ENCODE measurements at places on chromosomes 5 and 9. TPM values are rescaled to one million over a fixed set of nuclear protein-coding genes. Genes with fewer than 3 reads are reported as not detected.
A peak's percentile ranks its signal among the peaks of the same experiment; 100 is the strongest.

DNA sequence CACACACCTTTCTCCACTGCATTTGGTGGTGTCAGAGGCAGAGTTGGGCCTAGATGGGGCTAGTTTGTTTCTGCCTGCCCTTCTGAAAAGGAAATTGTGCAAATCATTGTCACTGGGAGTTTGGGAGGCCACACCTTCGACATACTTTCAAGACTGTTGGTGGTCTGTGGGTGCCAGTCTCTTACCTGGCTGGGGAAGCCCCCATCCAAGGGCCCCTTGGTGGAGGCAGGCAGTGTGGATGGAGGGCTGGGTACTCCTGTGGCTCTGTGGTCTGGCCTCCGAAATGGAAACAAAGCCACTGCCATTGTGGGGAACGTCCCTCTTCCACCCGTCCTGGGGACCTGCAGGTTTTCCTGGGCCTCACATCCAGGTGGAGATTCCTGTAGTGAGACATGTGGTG, 10.9 kb upstream of the PHYHD1 start:
- no peak for DNase-seq

GRCh38 chr9:133321411-133321935, 14.5 kb downstream of the SURF6 start:
- no peak for DNase-seq

DNA sequence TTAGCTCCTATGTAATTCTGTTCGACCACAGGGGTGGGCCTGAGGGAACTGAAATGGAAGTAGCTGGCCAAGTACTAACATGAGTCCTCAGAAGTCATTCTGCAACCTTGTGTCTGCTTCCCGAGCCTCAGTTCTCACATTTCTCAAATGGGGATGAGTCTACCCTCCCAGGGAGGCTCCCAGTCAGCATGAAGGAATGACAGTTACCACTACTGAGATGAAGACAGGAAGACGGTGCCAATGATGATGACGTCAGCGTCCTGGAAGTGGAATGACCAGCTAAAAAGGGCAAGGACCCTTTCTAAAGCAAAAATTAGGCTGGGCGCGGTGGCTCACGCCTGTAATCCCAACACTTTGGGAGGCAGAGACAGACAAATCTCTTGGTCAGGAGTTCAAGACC, 6.8 kb downstream of the PIP5KL1 start:
- peak; percentile 83 for DNase-seq

GRCh38 chr5:15850536-15850935, 329.1 kb downstream of the MARCHF11 start:
- no peak for DNase-seq

Gene SCAI
- total RNA-seq = 2.8 TPM

DNA sequence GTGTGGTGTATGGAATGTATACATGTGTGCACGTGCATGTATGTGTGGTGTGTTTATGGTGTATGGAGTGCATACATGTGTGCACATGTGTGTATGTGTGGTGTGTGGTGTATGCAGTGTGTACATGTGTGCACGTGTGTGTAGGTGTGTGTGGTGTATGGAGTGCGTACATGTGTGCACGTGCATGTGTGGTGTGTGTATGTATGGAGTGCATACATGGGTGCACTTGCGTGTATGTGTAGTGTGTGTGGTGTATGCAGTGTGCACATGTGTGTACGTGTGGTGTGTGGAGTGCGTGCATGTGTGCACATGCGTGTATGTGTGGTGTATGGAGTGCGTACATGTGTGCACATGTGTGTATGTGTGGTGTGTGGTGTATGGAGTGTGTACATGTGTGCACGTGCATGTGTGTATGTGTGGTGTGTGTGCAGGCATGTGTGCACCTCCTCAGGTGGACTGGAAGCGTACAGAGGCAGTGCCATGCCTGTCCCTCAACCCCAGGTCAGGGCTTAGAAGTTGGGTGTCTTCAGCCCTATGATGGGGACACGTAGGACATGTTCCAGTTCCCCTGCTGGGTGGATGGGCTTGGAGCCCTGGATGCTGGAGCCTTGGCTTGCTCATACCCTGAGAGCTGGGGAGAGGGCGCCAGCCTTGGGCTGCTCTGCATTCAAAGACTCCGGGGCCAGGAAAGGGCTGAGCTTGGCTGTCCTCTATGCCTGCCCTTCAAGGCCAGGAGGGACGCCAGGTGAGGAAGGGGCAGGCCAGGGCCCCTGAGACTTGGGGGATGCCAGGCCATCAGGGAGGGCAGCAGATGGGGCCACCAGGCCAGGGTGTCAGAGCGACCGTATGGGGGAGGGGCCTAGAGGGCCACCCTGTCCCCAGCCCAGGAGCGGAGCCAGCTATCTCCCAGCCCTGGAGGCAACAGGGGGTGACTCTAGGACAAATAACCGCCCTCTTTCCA, 12.2 kb downstream of the MYMK start:
- DNase-seq = no peak

GRCh38 chr9:130196643-130197042, 24.4 kb downstream of the NCS1 start:
- DNase-seq = no peak

- no peak for DNase-seq
Measured at GRCh38 chr9:116372786-116373185, 219.2 kb downstream of the PAPPA start.

DNA sequence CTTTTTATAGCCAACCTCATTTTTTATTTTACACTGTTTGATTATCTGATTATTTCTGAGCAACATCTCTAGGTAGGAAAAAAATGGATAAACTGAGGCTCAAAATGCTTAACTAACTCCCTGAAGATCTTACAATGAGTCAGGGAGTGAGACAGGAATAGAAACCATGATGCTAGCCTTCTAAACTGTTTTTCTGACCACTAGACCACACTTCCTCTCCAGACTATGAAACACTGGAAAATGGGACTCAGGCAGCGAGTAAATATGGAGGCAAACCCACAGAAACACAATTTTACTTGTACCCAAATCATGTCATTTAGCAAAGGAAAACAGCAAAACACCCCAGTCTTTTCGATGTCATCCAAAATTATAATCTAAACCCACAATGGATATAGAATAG, 129.9 kb upstream of the ANKH start:
- no peak for DNase-seq

Gene IFNE
- 0.24 TPM for total RNA-seq

Gene FAM221B
- total RNA-seq = not detected

DNA sequence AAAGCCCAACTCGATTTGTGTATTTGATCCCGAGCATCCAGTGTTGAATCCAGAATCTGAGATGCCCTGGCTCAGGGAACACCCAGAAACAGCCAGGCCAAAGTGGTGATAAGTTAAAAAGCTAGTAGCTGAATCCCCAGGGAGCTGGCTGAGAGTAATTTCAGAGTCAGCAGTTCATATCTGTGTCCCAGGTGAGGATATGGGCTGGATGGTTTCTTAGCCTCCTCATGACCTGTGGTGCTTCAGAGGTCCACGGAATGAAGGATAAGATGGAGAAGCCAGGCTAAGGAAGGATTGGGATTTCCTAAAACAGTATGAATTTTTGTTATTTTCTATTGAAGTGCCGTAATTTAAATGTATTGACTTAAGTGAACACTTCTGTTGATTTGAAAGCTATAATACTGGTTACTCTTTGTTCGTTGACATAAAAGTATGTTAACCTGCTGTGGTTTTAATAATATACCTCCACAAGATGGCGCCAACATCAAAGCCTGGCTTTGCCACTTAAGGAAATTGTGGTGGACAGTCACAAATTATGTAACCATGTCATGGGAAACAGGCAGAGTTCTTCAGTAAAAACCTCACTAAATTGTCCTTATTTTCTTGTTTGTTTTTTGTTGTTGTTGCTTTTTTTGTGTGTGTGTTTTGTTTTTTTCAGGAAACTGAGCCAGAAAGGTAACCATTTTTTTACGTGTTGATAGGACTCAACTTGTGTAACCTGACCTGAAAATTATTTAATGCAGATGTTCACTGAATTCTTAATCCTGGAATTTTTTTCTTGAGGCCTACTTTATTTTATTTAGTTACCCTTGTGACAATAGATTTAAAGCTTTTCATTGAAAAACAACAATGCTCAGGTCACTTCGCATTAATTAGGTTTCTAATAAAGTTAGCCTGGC, 11.4 kb downstream of the MTAP start:
- peak; percentile 45 for DNase-seq

DNA sequence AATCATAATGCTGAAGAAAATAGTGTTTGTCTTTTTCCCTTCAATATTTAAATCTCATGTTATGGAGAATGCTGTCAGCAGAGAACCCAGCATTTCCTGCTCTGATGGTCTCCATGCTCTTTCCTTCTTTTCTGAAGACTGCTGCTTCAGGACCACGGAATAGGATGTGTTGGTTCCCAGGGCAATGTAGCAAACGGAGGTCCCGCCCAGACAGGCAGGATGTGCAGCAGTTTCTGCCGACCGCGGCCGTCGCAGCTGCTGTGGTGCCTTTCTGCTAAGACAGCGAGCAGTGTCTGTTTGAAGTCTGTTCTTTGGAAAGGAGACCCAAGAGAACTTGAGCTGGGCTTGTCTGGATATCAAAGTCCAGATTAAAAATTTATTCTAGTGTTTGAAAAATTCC, 654.3 kb downstream of the CCDC171 start:
- DNase-seq = no peak

GRCh38 chr9:706606-707459, 134.7 kb upstream of the DMRT1 start:
- DNase-seq = peak; percentile 52

DNA sequence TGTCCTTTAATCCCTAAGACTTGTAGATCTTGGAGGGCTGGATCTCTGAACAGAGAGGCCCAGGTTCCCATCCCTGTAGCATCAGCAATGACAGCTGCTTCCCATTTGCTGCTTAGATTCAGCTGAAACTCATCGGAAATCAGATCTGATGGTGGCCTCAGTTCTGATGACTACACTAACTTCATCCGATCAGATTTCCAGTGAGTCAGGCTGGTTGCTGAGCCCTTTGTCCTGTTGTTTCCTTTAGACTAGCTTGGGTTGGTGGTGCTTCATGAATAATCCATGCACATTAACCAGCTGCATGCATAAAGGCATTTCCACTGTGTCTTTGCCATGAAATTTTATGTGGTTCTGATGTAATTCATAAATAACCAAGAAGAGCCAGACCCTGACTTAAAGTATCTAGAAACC, 195.2 kb upstream of the TUT7 start:
- DNase-seq = no peak

Gene PDE6A
- total RNA-seq = not detected

Gene ACOT12
- total RNA-seq = not detected

DNA sequence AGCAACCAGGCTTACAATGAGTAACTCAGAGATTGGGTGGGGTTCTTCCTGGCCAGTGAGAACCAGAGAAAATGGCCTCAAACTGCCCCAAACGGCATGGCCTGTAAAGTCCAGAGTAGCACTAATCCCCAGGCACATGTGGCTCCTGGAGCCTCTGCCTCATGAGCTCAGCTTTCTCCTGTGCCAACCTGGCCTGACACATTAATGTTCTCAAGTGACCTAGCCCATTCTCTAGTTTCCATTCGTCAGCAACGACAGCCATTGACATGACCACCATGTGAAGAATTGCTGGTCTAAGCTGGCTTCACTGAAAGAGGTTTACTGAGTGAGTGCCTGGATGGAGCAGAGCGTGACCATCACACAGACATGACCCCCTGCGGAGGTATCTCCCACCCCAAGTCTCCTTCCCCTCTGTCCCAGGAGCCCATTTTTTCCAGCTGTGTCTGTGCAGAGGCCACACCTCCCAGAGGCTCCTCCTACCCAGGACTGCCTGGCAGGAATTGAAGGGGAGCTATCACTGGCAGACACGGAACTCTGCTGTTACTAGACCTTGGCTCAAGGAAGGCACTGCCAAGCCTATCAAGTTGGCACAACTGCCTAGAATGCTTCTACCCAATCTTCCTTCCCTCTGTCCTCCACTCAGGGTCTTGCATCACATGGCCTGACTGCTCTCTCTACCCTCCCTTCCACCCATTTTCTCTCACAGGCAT, 59.0 kb upstream of the BOD1 start:
- DNase-seq = no peak

DNA sequence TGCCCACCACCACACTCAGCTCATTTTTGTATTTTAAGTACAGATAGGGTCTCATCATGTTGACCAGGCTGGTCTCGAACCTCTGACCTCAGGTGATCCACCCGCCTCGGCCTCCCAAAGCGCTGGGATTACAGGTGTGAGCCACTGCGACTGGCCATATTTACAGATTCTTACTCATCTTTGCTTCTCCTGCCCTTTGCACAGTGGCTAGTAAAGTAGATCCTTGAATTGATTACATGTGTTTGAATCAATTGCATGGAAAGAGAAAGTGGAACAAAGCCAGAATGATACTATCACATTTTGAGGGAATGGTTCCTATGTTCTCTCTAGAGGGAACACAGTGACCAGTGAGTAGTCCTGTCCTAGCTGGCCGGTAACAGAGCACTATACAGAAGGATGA, 15.4 kb downstream of the KLF4 start:
- no peak for DNase-seq

Gene OBP2A
- total RNA-seq = not detected

DNA sequence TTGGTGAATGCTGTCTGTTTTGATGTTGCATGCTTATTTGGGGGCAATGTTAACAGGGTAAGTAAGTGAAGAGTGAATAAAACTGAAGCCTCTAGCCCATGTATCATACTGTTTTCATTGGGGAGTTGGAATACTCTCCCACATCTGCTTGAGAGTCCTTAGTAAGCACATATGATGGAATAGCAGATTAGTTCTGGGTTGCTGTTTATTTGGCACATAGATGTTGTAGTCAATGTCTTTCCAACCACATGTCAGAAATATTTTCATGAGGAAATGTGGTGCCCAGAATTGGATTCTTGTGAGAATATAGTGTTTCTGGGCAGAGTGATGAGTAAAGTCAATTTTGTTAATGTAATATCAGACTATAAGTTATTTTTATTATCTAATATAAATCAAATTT, 611.7 kb upstream of the FTMT start:
- no peak for DNase-seq

GRCh38 chr9:119827526-119827925, 458.3 kb upstream of the BRINP1 start:
- DNase-seq = no peak

Gene NUDT12
- 12.6 TPM for total RNA-seq

DNA sequence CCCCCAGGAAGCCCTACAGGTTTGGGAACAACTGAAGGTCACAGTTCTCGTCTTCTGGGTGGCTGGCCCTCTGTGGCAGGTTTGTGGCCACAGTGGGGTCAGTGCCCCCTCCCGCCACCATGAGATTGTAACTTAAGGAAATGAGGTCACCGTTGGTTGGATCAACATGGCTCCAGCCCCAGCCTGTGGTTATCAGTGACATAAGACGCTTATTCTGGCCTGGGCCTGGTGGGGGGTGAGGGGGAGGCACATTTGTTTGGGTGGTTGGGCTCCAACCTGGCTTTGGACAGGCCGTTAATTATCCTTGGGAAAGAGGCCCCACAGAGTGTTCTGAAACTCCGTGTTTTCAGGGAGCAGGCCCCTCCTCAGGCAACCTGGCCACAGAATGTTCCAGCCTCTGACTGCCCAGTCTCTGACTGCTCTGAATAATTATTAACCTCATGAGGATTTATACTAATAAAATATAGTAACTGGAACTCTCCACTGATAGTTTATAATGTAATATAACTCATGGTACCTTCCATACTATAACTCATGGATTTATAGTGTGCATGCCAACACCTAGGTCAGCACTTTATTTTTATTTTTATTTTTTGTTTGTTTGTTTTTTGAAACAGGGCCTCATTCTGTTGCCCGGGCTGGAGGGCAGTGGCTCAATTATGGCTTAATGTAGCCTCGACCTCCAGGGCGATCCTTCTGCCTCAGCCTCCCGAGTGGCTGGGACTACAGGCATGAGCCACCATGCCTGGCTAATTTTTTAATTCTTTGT, 58.0 kb upstream of the RPL26L1 start:
- peak; percentile 98 for DNase-seq

Measured in SJSA1 (cell line).